SHP77 treated with DMSO at 0.1 percent for 48 hours (cell line): ENCODE measurements at places on chromosomes 13 and 19.
A peak's percentile ranks its signal among the peaks of the same experiment; 100 is the strongest.

DNA sequence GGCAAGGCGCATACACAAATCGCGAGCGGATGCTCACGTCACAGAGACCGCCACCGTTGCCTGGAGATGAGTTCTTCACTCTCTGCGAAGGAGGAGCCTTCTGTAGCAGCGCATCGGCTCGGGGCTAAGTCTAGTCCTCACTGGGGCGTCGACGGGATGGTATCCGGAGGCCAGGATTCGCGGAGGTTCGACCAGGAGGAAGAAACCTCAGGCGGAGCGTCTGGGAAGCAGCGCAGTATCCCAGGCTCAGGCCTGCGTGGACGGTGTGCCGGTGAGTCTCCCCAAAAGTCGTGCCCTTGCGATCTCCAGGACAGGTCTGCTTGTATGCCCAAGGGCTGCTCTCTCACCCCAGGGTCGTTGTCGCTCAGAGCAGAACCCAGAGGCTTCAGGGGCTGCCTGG, 40.4 kb downstream of the ZNF146 start:
- DNase-seq: no peak

GRCh38 chr19:42023121-42023942, 29.3 kb upstream of the ATP1A3 start:
- no peak for DNase-seq

DNA sequence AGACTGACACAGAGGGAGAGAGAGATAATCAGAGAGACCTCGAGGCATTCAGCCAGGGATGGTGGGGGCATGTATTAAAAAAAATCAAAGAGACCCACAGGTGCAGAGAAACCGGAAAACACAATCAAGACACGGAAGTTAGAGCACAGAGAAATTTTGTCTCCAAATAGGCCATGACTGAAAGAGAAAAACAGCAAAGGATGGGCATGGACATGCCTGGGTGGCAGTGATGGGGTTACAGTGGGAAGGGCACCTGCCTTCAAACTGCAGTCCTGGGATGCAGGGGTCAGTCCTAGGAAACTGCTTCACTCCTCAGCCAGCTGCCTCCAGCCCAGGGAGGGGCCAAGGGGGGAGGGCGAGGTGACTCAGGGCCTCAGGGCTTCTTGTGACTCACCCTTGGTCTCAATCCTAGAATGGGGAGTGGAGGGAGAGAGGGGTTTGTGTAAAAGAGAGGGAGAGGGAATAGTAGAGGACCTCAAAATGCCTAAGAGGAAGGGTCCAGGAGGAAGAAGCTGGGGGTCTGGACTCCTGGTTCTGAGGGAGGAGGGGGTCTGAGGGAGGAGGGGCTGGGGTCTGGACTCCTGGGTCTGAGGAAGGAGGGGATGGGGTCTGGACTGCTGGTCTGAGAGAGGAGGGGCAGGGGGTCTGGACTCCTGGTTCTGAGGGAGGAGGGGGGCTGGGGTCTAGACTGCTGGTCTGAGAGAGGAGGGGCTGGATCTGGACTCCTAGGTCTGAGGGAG, 3.6 kb upstream of the KCNN4 start:
- no peak for DNase-seq

DNA sequence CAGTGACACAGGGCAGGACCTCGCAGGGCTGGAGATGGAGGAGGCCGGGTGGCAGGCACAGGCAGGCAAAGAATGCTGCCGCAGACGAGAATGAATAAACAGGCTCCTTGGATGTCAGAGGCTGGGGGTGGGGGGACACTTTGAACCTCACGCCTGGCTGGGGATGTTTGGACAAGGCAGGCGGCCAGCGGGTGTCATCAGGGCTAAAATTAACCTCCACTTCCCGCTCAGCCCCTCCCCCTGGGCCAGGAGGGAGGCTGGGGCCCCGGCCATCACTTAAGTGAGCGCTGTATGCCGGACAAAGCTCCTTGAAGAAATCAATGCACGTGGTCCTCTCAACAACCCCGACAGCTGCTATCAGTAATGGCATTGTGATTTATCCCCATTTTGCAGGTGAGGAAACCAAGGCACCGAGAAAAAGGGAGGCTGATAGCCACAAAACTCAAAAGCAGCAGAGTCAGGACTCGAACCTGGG, 10.3 kb upstream of the FUT5 start:
- DNase-seq: peak; percentile 37

DNA sequence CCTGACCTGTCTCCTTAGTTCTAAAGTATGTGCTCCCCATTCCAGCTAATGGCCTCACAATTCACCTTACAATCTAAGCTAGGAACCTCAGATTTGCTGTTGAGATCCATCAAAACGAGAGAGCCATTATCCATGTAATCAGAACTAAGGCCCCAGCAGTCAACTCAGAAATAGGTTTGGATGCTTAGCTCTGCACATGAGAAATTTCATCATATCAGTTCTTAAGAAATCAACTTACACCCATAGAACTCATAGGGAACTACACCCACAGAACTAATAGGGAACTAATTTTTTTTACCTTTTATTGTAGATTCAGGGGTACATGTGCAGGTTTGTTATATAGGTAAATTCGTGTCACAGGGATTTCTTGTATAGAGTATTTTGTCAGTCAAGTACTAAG, 28.7 kb downstream of the CYSLTR2 start:
- DNase-seq: no peak

- DNase-seq: peak; percentile 71
Observed at GRCh38 chr19:7535047-7535997, at the start of gene PNPLA6. PNPLA6 (plus strand) TSS chr19:7535717; CDS start chr19:7535789, 72 bp downstream.

- no peak for DNase-seq
Observed at GRCh38 chr13:26325876-26326275, 71.9 kb downstream of the CDK8 start.

DNA sequence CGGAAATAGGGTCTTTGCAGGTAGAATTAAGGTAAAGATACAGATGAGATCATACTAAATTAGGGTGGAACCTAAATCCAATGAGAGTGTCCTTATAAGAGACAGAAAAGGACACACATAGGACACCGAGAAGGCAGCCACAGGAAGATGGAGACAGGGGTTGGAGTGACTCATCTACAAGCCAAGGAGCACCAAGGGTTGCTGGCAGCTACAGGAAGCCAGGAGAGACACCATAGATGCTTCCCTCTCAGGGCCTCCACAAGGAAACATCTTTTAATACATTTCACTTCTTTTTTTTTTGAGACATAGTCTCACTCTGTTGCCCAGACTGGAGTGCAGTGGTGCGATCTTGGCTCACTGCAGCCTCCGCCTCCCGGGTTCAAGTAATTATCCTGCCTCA, 10.1 kb downstream of the TMEM143 start:
- no peak for DNase-seq

- no peak for DNase-seq
Observed at GRCh38 chr19:30017172-30017571, 75.1 kb downstream of the URI1 start.

GRCh38 chr19:15815306-15815705, at the start of gene OR10H1:
OR10H1 (minus strand) TSS chr19:15815664; CDS start chr19:15808037, 7,627 bp downstream.
- DNase-seq: no peak

- DNase-seq: no peak
Observed at GRCh38 chr13:31891472-31891871, 140.1 kb upstream of the FRY start.

GRCh38 chr13:89267734-89268133, 1596.6 kb downstream of the SLITRK5 start:
- no peak for DNase-seq

DNA sequence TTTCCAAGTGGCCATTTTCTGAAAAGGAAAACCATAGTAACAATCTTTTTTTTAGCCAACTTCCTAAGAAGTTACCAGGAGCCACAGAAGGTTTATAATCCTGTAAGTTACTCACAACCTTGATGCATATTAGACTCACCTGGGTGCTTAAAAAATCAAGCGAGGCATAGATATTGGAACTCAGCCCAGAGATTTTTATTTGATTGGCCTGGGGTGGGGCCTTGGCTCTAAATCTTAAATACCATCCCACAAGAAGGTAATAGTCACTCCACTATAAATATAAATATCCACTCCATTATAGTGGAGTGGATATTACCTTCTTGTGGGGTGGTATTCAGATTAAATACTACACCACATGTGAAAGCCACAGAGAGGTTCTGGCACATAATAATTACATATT, 429.6 kb downstream of the RFC3 start:
- DNase-seq: no peak

DNA sequence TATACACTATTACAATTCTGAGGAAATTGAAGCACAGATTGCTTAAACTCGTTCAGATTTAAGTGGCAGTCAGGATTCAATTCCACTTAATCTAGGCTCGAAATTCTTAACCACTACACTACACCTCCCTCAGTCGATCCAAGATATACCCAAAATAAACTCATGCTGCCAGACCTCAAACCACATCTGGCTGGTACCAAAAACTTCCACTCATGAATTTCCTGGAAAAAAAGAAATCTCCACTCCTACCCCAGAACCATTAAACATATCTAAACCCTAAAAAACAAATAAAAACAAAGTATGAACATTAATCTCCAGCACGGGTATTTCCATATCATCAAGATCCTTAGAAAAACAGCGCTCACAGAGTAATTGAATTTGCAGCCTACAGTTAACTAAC, 1.1 kb downstream of the ZFP30 start:
- DNase-seq: no peak
